ENCODE measurements at places on chromosomes 1 and 21.

GRCh38 chr1:223250632-223251015 lies 107.6 kb upstream of the TLR5 start:
- DNase-seq: no peak

DNA sequence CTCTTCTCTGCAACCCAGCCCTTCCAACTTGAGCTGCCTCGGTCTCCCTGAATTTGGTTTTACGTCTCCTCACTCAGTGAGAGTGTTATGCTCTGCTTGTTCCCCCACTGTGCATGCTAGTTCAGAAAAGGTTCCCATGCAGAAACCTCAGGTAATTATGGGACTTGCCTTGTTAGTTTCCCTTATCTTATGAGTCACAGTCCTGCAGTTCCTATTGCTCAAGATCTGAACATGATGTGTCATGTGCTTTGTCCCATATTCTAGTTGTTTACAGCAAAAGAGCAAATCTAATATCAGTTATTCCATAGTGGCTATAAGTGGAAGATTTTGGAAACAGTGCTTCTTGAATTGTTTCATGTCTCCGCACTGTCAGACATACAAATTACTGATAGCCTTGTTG lies 74.4 kb downstream of the DUSP10 start:
- no peak for DNase-seq

DNA sequence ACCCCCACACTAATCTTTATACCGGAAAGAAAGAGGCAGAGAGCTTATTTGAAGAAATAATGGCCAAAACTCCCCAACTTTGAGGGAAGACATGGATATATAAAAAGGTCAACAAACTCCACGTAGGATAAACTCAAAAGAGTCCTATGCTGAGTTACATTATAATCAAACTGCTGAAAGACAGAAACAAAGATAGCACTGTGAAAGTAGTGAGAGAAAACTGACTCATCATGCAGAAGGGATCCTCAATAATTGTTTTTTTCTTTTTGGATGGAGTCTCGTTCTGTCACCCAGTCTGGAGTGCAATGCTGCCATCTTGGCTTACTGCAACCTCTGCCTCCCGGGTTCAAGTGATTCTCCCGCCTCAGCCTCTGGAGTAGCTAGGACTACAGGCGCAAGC lies 48.5 kb upstream of the TTC39A start:
- DNase-seq: no peak

- no peak for DNase-seq
These were observed 2.8 kb upstream of the ENAH start for GRCh38 chr1:225655509-225656258.

DNA sequence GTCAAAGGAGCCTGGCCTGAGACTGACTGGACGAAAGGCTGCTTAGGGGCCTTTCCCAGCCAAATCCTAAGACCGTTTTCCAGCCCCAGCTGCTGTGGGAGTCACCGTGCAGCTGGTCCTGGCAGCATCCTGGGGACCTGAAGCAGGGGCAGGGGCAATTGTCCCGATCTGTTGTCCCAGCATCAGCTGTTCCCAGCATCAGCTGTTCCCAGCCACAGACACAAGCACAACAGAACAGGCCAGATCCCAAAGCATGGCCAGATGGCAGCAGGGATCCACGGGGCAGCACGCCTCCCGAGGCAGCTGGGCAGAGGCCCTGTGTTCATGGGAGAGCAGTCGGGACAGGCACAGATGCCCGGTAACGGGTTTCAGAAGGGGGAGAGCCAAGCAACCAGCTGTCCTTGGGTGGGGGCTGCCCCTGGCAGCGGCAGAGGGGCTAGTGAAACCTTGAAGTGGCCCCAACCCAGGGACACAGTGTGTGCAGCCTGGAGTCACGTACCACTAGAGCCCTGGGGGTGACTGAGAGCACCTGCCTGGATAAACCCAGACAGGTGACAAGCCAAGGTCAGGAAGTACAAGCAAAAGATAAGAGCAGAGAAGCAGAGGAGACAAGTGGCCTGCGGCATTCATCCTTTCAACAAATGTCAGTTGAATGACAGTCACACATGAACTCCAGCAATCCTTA lies 13.3 kb downstream of the CELA2B start:
- no peak for DNase-seq

DNA sequence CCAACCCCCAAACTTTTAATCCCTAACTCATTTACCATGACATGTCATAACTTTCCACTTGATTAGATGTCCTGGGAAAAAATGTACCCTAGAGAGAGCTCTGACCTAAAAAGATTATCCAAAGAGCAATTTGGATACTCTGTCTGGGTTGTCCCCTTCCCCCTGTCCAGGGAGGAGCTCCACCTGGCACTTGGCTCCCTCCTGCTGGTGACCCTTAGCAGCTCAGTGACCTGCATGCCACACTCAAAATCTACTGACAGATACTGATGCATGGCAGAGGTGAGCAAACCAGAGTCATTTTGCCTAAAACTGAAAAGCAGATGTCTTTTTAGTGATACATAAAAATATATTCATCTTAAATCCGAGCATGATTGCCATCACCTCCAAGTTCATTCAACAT lies 442.3 kb upstream of the CHRM3 start:
- DNase-seq: no peak

- no peak for DNase-seq
These were observed 5.8 kb upstream of the CTSE start for GRCh38 chr1:206029484-206029883.

DNA sequence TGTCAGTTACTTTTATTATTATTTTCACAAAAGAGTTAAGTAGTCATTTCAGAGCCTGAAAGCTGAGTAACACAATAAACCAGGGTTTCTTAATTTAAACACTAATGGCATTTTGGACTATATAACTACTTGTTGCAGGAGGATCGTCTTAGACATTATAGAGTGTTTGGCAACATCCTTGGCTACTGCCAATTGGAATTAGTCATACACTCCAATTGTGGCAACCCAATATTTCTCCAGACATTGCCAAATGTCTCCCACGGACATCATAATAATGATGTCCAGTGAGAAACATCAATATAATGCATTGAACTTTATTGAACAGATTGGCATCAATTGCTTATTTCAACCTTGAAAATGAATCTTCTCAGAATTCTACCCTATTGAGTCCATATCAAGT lies 441.9 kb upstream of the ADGRL4 start:
- no peak for DNase-seq

GRCh38 chr1:106995970-106996369 lies 60.5 kb upstream of the PRMT6 start:
- DNase-seq: no peak

GRCh38 chr21:42518626-42519025 lies 5.0 kb downstream of the SLC37A1 start:
- DNase-seq: no peak

DNA sequence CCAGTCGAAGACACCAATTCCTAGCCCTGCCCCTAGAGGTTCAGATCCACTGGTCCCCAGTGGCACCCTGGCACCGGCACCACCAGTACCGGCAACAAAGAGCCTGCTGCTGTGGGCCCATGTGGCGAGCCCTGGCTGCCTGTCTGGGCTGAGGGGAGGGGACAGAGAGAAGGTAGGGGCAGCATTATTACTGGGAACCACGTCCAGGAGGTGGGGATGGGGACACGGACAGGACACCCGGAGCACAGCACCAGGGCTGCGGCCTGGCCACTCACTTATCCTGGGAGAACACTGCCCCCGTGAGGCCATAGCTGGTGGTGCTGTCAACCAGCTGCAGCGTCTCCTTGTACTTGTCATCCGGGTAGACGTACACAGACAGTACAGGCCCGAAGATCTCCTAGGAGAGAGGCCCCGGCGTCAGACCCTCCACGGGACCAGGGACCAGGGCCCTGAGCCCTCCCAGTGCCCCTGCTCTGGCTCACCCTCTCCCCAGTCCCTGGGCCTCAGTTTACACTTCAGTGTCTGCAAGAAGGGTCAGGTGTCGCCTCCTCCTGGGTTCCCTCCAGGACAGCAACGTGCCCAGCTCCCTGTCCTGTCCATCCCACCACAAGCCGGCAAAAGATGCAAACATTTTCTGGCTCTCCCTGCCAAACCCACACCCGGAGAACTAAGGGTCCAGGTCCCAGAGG lies 15.8 kb upstream of the TAS1R2 start:
- DNase-seq: peak; percentile 60

GRCh38 chr1:59041646-59042277 lies 255.1 kb upstream of the FGGY start:
- DNase-seq: no peak

DNA sequence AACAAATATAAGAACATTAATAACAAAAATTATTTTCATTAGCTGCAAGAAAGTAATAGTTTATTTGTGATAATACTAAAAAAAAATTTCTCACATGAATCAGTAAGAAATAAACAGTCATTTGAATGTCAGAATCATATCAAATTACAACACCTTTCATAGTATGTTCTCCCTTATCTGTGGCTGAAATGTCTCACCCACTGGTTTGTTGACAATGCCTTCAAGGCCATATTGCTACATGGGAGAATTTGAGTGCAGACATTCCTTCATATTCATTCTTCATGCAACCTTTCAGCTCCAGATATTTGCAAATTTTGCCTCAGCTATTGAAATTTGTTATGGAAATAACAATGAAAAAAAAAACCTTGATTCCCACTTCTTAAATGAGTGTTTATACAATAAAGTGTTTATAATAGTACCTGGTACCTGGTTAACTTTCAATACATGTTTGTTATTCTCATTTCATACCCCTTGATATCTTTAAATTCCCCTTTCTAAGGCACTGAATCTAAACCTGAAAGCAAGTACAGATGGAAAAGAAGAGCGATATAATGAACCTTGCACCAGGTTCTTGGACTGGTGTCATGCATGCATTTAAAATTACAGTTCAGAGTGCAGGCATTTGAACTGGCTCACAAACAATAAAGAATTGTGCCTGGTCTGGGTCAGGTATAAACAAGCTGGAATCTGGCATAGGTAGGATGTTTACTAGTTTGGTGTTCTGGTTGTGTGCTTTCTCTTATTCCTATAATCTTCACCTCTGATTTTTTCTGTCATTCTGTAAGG lies 242.2 kb upstream of the ADGRL2 start:
- DNase-seq: no peak

- DNase-seq: no peak
These were observed 52.2 kb downstream of the FHAD1 start for GRCh38 chr1:15299179-15299578.

DNA sequence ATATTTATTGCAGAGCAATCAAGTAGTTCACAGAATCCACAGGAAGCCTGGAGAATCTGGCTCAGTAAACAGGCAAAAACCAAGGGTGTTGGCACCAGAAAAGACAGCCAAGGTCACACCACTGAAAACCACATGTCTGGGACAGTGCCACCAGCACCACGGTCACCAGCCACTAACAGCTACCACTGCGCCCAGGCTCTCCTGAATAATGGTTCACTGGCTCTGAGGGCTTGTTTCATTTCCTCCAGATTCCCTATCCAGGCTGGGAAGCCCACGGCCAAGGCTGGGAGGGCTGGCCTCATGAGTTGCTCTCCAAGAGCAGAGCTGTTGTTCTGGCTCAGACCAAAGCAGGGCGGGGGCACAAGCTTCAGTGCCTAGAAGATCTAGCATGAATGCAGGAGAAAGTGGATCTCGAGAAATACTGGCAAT lies 54.5 kb upstream of the PTGFRN start:
- peak; percentile 14 for DNase-seq

DNA sequence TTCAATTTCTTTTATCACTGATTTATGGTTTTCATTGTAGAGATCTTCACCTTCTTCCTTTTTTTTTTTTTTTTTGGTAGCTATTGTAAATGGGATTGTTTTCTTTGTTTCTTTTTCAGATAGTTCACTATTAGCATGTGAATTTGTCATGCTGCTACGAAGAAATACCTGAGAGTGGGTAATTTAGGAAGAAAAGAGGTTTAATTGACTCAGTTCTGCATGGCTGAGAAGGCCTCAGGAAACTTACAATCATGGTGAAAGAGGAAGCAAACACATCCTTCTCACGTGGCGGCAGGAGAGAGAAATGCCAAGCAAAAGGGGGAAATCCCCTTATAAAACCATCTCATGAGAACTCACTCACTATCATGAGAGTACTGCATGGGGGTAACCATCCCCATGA lies 66.4 kb downstream of the DAB1 start:
- DNase-seq: no peak

DNA sequence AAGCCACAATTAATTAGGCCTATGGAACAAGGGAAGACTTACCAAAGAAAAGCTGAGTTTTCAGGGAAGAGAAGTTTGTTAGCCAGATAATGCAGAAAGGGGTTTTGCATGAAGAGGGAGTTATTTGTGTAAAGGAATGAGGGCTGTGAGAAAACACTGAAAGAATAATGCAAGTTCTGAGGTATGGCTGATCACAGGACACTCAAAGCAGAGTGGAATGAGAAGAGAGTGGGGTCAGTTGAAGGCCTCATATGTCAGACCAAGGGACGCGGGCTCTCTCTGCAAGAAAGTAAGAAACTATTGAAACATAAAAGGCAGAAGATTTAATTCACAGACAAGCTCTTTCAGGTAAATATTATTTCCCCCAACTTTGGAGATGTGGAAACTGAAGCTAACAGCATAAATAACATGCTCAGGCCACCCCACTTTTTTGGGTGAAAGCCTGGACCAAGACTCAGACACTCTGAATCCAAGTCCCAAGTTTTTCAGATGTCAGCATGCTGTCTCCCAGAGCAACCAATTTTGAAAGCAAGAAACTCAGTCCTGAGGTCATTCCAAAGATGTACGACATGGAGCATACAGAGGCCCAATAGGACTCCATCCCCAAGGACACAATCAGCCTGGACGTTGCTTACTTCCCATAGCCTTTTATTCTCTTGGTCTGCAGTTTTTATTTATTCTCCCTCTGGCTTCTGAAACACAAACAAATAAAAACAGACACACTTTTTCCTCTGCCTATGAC lies 47.3 kb upstream of the FGGY start:
- no peak for DNase-seq

GRCh38 chr21:39863111-39863510 lies 4.1 kb upstream of the PCP4 start:
- DNase-seq: peak; percentile 90

DNA sequence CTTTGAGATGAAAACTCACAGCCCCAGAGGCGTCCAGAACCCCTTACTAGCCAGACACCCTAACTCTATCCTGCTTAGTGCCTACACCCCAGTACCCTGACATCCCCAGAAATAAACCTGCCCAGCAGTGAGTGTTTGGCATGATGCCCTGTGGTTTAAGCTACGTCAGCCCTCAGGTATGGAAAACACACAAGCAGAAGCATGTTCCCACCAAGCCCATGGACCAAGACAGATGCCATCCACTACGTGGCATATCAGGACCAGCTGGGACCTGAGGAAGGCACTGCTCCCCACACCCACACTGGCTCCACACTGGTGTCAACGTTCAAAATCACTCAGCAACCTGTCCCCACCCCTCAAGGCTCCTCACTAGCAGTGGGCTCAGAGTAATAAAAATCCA lies 116.4 kb downstream of the SYT2 start:
- DNase-seq: no peak

DNA sequence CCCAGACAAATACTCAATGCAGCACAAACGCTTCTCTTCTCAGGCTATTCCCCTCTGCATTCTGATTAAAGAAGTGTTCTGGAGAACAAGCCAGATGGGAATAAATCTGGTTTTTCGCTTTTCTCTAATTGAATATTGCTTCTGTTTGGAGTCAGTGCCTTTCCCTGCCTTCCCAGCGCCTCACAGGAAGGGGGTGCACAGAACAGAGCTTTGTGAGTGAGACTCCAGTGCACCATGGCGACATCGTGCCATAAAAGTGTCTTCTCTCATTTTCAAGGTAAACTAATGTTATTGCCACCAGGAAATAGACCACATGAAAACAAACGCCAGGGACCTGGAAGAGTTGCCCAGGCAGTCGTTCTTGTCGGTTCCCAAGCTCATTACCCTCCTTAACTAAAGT lies 43.6 kb upstream of the SLC45A1 start:
- no peak for DNase-seq

- DNase-seq: no peak
These were observed 34.3 kb downstream of the DENND1B start for GRCh38 chr1:197740992-197741391.
